Lower lobe of right lung (tissue), 2 donors: ENCODE measurements at places on chromosomes 16 and 17. TPM values are rescaled to one million over a fixed set of nuclear protein-coding genes. Genes with fewer than 3 reads are reported as not detected.

DNA sequence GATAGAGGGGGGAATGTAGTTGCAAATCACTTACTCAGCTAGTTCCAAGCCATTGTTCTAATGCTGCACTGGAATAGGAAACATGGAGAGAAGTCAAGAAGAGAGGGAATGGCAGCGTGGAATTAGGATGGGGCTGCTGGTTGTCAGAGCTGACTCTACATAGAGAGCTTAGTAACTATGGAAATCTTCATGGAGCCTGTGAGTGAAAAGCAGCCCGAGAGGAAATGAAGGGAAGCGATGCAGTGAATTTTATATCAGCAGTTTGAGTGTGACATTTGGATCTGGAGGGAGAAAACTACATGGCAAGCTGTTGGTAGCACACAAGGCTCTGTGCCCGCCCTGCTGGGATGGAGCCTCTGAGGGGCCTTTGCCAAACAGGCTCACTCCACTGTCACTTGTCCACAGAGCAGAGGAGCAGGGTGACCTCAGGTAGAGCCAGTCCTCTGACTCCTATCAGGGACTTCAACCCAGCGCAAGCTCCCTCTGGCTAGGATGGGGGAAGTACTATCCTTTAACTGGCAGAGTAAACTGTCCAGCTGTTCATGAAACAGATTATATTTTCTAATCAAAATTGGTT, 27.9 kb upstream of the PMFBP1 start:
- no peak for DNase-seq

GRCh38 chr17:8673612-8674011, 43.1 kb upstream of the MYH10 start:
- no peak for DNase-seq

DNA sequence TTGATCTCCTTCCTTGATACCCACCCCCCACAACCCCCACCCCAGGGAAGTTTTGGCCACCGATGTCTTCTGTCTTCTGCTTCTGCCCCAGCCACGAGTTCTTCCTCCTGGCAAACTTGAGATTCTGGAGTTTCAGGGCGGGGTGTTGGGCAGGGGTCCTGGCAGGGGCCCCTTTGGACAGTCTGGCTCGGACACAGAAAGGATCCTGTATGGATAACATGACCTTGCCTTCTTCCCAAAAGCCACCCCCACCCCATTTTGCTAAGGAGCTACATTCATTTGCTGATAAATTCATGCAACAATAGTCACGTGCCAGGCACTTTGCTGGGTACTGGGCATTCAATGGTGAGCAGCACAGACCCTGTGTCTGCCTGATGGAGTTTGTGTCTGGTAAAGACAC, 5.9 kb upstream of the COL1A1 start:
- DNase-seq, result no peak

GRCh38 chr17:17900615-17901520, 64.1 kb upstream of the SREBF1 start:
- peak; percentile 78 for DNase-seq

DNA sequence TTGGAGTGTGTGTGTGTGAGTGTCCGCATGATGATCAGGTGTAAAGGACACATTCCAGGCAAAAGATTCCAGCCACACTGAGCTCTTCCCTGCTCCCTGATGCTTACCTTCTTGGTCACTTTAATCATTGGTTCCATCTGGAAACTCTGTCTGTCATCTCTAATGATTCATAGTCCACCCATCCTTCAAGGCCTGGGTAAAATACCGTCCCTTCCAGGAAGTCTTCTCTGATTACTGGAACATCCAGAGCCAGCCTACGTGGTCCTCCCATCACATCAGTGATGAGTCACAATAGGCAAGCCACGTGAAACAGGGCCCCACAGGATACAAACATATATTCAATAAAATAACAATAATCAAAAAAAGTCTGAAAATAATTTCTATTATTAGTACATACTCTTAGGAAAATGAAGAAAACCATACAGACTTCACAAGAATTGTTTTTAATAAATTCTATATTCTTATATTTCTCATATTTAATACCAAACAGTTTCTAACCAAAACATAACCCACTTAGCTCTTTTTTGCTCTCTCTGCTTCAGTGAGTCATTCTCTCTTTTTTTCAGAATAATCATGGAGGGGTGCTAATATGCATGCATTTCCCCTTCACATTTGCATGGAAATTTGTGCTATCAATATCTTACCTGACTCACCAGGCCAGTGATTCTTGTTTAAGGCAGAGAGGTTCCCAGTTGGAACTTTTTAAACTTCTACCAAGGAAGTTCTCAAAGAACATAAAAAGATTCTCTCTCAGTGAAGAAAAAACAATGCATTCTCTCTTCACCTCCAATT, 263.2 kb downstream of the TOX3 start:
- no peak for DNase-seq

- no peak for DNase-seq
Measured at GRCh38 chr17:2024572-2025219, 438 bp downstream of the RTN4RL1 start.

GRCh38 chr17:70261170-70261569, 91.8 kb downstream of the KCNJ2 start:
- DNase-seq, result no peak

GRCh38 chr17:34195987-34196386, 59.1 kb upstream of the CCL2 start:
- no peak for DNase-seq

DNA sequence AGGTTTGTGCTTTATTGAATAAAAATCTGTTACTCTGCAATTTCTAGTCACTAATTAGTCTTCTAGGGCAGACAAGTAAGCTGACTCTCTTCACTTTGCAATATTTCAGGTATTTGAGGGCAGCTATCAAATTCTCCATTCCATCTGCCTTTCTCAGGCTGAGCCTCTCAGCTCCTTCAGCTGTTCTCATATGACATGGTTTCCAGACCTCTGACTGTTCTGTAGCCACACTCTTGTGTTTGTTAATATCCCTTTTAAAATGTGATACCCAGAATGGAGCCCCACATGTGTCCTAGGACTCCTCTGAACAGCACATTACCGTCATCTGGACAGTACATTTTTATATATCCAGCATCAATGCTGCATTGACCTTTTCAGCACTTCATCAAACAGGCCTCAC, 46.1 kb upstream of the MTMR4 start:
- DNase-seq, result no peak

GRCh38 chr16:26211542-26211941, 519.8 kb downstream of the HS3ST4 start:
- no peak for DNase-seq

GRCh38 chr16:4506450-4506849, 30.3 kb downstream of the HMOX2 start:
- no peak for DNase-seq

DNA sequence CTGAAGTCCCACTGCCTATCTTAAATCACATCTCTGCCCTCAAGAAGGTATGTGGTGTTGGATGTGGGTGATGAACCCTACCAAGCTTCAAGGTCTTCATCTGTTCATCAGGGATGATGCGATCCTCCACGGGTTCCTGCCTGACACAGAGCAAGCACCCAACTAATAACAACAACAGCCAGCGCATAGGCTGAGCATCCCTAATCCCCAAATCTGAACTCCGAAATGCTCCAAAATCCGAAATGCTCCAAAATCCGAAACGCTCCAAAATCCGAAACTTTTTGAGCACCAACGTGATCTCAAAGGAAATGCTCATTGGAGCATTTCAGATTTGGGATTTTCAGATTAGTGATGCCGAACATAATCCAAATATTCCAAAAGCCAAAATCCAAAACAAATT, 238.9 kb upstream of the SDK2 start:
- DNase-seq, result no peak

- DNase-seq, result no peak
Measured at GRCh38 chr17:77885678-77886386, 72.7 kb upstream of the TNRC6C start.

GRCh38 chr17:79006046-79006445, 3.5 kb downstream of the CANT1 start:
- no peak for DNase-seq

- DNase-seq, result no peak
Measured at GRCh38 chr16:83912519-83913244, 13.8 kb downstream of the MLYCD start.

- DNase-seq, result no peak
Measured at GRCh38 chr17:31417051-31417792, 25.7 kb downstream of the RAB11FIP4 start.

DNA sequence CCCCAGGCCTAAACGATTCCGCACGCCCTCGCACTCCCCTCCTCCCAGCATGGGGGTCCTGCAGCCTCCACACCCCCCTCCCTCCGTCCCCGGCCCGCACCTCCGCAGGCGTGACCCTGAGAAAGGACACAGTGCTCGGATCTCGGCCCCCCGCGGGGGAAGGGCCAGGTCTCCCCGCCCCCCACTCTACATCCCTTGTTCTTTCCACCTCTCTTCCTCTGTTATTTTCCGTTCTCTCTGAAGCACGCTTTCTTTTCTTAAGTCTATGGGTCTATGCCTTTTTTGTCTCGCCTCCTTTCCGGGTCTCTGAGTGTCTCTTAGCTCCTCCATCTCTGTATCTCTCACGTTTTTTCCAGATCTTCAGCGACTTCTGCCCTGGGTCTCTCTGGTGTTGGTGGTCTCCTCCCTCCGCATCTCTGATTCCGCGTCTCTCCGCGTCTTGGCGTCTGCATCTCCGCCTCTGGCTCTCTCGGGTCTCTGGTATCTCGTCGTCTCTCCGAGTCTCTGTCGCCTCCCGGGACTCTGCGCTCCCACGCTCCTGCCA, 2.1 kb upstream of the HES7 start:
- DNase-seq, result no peak

DNA sequence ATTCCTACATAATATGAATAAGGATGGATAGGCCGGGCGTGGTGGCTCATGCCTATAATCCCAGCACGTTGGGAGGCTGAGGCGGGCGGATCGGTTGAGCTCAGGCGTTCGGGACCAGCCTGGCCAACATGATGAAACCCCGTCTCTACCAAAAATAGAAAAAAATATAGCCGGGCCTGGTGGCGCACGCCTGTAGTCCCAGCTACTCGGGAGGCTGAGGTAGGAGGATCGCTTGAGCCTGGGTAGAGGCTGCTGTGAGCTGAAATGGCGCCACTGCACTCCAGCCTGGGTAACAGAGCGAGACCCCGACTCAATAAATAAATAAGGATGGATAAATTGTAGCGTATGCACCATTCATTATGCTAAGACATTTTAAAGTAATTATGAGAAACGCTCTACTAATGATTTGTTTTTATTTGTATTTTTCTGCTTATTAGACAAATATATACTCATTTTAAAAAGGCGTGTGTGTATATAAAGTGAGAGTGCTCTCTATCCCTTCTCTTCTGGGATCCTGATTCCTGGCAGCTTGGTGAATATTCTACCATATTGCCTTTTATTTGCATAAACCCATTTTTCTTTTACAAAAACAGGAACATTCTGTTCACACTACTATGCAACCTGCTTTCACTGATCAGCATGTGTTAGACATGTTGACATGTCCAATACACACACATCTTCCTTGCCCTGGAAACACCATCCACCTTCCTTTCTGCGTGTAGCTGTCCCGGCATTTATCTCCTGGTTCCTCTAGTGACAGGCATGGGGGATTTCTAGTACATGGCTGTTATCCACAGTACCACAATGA, 26.4 kb downstream of the DDX19A start:
- DNase-seq, result no peak

DNA sequence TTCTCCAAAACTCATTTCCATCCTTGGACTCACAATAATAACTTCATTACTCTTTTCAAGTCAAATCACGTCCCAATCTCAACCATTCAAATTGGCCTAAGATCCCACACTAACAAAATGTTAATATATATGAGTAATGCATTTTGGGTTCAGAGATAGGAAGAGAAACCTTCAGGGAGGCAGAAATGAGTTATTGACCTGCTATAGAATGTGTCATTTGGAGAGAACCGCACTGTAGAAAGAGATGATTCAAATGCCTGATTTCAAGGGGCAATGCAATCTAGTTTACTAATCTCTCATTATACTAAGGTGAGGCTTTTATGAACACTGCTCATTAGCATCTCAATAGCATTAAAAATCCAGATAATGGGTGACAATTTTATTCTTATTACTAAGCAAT, 1595.0 kb upstream of the GOT2 start:
- DNase-seq, result no peak

DNA sequence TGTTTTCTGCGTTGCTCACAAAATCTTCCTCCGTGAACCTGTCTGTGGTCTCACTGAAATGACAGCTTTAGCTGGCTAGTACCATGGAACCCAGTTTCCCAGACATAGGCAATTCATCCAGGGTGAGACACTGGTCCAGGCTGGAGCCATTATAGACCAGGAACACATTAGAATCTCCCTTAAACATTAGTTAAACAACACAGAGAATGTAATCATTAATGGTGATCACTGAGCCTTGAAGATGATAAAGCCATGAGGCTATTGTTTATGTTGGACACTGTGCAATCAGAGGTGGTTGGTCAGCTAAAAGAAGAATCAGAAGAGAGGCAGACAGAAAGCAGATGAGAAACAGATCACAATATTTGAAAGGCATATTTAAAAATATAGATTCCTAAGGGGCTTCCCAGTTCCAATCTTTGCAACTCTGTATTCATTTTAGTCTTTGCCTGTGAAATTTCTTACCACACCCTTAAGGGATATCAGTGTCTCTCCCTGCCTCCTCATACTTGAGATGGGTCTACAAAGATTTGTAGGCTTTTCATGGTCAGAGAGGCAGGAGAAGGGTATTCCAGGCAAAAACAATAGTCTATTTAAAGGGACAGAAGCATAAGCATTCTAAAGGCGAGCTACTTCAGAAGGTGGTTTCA, 317.9 kb downstream of the MAP2K6 start:
- no peak for DNase-seq

DNA sequence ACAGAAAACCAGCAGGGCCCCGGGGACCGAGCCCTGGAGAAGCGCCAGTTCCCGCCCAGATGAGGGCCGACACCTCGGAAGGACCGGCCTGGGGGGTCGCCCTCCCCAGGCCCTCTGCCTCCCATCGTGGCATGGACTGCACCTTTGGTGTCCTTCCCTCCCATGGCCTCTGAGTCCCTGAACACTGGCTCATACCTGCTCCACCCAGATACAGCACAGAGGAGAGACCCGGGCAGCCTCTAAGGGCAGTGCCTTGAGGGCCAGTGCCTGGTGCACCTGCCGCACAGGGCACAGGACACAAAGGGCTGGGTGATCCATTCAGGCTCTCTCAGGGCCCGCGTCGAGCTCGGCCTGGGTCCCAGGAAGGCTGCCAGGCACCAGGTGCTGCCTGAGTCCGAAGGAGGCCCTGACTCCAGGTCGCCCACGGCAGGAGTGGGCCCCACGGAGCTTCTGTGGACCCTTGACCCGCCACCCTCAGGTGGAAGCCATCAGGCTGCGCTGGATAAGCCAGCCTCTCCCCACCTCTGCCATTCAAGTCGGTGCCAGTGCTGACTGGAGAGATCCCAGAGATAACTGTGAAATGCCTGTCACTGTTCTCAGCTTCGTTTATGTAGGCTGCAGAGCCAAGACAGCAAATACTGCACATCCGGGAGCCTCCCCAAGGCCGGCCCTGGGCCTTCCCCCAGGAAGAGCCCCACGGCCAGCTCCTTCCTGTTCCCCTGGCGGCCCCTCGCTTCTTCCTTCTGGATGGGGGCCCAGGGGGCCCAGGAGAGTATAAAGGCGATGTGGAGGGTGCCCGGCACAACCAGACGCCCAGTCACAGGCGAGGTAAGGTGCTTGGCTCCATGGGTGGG, at the start of gene ZG16B:
TSS of gene ZG16B (plus strand) at position 803 of the 854 bp plus-strand sequence. CDS start 139 bp downstream, outside the sequence.
- DNase-seq, result peak; percentile 42

The HOXB5 gene
- 3.9 TPM for total RNA-seq

The SPATA22 gene
- 0.53 TPM for total RNA-seq

The NPIPB8 gene
- total RNA-seq, result 2.7 TPM

The HBZ gene
- not detected for total RNA-seq

The CNTNAP4 gene
- not detected for total RNA-seq

The PLCG2 gene
- total RNA-seq, result 47.7 TPM

The RNF166 gene
- total RNA-seq, result 61.9 TPM

The C16orf74 gene
- 1.5 TPM for total RNA-seq

The CCL4L2 gene
- total RNA-seq, result 2.6 TPM

The ST6GALNAC1 gene
- 16.6 TPM for total RNA-seq

The QPRT gene
- total RNA-seq, result 11.0 TPM

The COPRS gene
- total RNA-seq, result 37.4 TPM

The GPR139 gene
- not detected for total RNA-seq

The SLFN12 gene
- total RNA-seq, result 16.7 TPM
